PC-3 (cell line): ENCODE measurements at places on chromosomes 11 and 22. TPM values are rescaled to one million over a fixed set of nuclear protein-coding genes. Genes with fewer than 3 reads are reported as not detected.
A peak's percentile ranks its signal among the peaks of the same experiment; 100 is the strongest.

GRCh38 chr11:109043315-109043714 lies 378.4 kb downstream of the DDX10 start:
- DNase-seq = no peak

DNA sequence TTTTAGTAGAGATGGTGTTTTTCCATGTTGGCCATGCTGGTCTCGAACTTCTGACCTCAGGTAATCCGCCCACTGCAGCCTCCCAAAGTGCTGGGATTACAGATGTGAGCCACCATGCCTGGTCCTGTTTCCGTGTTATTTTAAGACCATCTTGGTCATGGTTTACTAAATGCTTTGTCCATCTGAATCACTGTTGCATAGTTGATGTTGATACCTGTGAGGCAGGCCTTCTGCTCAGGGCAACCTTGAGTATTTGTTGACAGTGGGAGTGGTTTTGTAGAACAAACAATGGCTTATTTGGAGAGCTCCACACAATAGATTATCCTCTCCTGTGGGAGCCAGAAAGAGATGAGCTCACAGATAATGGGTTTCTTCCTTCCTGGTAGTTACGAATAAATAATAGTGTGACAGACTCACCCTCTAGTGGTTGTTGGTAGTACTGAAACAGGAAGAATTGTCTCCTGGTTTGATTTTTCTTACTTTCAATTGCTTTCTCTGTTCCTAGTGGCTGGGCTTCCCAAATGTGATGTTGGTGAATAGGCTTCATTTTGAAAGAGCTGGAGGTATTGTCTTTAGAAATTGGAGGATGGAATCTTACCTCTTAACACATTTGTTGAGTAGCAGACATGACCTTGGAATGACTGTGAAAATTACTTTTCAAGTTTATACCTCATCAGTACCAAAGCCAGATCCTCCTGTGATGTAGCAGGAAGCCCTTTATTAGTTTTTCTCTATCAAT lies 39.0 kb downstream of the CTNND1 start:
- DNase-seq = peak; percentile 99

DNA sequence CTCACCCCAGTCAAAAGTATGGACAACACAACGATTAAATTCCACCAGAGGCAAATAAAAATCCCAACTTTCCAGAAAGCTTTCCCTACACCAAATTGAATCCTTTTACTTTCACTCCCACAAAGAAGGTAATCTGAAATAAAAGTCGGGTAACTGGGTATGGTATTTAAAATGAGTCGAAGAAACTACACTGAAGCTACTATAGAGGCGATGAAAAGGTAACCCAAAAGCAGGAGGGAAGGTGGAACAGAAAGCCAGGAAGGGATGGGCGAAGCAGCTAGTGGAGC lies 1.1 kb downstream of the PICALM start:
- no peak for DNase-seq

GRCh38 chr11:133047036-133047770 lies 485.1 kb downstream of the OPCML start:
- DNase-seq = no peak

- DNase-seq = peak; percentile 83
These were observed 421.6 kb downstream of the METTL15 start for GRCh38 chr11:28529540-28530410.

DNA sequence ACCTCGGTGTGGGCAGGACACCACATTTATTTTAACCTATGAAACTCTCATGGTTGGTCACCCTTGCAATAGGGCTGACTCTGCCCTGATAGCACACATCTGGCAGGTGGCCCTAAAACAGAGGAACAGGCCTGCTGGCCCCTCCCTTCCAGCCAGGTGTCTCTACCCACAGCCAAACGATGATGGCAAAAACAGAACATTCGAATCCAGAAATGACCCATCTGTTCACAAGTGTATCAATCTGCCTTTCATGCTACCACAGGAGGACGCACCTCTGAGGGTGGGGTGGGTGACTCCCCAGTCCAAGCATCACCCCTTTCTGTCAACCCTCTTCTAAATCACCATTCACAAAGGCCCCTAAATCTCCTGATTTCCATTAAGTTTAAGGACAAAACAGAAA lies 118.1 kb downstream of the ETS1 start:
- no peak for DNase-seq

DNA sequence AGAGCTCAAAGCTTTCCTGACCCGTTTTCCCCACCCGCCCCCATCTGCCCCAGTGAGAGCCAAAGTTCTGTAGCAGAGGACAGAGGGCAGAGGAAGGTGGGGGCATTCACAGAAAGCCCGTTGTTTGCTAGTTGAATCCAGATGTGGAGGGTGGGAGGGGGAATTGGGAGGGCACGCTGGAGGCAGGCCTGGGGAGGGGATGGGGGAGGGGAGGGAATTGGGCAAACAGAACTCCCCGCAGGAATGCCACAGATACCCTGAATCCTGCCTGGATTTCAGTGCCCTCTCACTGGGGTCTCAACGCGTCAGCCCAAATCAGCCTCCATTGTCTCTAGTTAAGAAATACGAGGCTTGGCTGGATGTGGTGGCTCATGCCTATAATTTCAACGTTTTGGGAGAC lies 12.9 kb upstream of the OAF start:
- no peak for DNase-seq

TRPM5 gene
- 0.06 TPM in 1 of 2 replicates, not detected in the other for total RNA-seq

COX8A gene
- 1,480 and 1,500 TPM in 2 replicates for total RNA-seq

ART1 gene
- total RNA-seq = not detected in 2 replicates

TRIM64 gene
- not detected in 2 replicates for total RNA-seq
